Activated T-cell treated with anti-CD3 and anti-CD28 coated beads for 1 hour (primary cell): ENCODE measurements at places on chromosomes 7 and 10.

- DNase-seq, result no peak
Measured at GRCh38 chr7:129347330-129347729, 86.9 kb upstream of the STRIP2 start.

- DNase-seq, result no peak
Measured at GRCh38 chr7:48295296-48295971, 124.2 kb downstream of the ABCA13 start.

- DNase-seq, result no peak
Measured at GRCh38 chr7:30921540-30922401, 10.1 kb downstream of the AQP1 start.

- no peak for DNase-seq
Measured at GRCh38 chr10:126012485-126012884, 116.1 kb downstream of the FANK1 start.
